ENCODE measurements at places on chromosomes 6 and 20.

GRCh38 chr6:35808688-35809087 lies 3.5 kb downstream of the LHFPL5 start:
- no peak for DNase-seq

DNA sequence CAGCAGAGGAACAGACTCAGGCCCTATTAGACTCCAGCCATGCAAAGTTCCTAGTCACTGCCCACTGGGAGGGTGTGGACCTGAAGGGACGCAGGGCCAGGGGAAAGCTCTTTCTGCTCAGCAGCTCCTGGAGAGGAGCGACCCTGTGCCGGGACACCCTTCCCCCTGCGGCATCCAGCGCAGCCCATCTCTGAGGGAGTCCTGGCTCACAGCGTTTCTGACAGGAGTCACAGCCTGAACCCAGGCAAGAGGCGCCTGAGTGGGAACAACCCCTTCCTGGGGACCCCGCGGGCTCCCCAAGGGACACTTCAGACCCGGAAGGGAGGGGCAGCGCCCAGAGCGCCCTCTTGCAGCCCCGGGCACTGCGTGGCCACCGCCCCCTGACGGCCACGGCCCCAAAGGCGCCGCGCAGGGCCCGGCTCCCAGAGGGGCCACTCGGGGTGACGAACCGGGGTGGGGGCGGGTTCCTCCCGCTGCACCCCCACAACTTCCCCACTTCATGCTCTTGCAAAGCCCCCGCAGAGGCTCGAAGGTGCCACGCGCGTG lies 862 bp downstream of the UCKL1 start:
- DNase-seq: peak; percentile 40

DNA sequence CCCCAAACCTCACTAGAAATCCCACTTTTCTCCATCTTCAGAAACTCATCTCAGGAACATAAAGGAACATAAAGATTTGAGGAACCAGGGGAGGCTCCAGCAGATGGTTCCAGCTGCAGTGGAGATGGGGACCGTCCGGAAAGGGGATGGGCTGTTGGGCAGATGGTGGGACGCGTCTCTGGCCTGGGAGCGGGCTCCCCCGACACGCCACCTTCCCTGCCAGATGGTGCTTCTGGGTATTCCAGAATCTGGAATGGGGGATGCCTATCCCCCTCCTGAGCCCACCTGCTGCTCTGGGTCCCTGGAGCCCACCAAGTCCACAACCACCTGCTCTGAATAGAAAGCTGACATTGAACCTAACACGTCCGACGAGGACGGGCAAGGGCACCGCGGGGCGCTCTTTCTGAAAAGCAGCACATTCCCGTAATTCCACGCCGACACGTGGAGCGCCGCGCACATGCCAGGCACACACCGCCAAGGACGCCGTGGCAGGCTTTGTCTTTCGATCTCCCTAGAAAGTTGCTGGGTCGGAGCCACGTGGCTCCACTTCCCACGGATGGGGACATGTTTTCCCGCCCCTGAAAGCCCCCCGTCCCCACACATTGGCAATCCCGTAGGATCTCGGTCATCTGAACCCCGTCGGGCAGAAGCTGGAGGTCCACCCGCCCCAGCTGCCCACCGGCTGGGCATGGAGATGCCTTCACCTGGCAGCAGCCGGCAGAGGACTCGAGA lies 27.3 kb downstream of the SLC2A4RG start:
- no peak for DNase-seq

DNA sequence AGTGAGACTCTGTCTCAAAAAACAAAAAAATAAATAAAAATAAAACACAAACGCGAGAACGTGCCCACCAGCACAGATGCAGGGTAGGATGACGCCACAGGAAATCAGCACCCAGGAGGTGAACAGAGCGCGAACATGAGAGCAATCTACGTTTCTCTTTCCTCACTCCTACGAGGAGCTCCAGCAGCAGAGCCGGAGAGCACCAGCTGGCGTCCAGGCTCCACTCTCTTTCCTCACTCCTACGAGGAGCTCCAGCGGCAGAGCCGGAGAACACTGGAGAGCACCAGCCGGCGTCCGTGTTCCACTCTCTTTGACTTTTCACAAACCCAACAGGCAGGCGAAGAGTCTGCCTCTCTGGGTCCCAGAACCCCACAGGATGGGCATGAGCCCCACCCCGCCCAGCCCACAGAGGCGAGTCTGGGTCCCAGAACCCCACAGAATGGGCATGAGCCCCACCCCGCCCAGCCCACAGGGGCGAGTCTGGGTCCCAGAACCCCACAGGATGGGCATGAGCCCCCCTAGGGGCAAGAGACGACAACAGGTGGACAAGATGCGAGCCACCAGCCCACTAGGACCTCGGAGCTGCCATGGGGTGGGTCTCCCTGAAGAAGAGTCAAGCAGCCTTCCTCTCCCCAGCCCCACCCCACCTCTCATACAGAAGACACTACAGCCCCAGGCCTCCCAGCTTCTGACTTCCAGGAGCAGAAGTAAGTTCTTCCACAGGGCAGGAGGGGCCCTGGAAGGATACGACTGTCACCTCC lies 20.2 kb downstream of the ZBTB46 start:
- no peak for DNase-seq

GRCh38 chr6:154113392-154113791 lies 74.4 kb downstream of the OPRM1 start:
- DNase-seq: no peak

DNA sequence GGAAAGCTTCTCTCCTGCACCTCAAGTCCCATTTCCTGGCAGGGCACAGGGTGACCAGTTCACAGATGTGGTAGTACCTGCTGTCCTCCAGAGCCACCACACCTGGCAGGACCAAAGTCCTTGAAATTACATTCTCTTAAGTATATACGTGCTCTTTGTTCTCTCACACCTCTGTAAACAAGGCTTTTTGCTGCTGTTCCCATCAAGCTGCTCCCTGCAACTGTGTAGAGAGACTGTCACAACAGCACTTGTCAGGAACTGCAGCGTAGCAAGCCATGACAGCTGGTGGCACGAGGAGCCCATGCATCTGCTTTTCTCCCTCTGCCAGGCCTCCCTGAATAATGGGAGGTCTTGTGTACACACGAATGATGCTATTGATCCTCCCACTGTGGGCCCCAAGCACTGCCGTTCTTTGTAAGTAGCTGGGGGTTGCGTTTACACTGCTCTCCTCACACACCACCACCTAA lies 431.8 kb downstream of the CD83 start:
- no peak for DNase-seq

DNA sequence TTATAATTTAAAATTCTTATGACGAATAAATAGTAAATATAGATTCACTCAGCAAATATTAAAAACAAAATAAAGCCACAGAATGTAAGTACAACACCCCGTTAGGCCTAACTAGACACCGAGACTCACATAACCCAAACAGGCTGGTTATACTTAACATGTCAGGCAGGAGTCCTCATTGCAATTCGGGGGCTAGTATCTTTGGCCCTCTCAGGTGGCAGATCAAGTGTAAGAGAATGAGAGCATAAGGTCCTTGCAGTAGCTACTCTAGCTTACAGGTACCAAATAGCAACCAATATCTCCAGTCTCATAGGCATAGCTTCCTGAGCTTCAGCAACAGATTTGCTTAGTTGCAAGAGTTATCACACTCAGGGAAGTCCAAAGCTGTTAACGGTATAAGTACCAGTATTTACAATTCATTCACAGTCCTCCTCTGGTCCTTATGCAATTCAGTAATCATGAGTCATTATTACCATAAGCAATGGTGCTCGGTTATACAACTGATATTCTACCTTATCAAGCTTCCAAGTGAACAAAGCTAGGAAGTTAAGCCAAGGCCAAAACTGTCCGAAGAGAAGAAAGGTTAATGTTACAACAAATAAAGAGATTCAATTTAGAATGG lies 20.1 kb downstream of the REV3L start:
- no peak for DNase-seq

DNA sequence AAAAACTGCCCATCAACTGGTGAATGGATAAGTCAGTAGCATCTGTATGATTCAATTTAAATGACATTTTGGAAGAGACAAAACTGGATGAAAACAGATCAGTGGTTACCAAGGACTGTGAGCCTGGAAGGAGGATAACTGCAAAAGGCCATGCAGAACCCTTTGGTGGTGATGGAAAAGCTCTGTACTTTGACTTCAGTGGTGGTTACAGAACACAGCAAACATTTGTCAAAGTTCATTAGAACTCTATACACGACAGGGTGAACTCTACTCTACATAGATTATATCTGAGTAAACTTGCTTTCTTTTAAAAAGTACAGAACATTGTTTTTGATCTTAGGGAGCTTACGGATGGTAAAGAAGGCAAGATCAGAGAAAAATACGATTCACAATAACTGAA lies 111.9 kb upstream of the HTR1E start:
- no peak for DNase-seq

- DNase-seq: no peak
Observed at GRCh38 chr6:90160013-90160412, 136.6 kb downstream of the BACH2 start.

- DNase-seq: no peak
Observed at GRCh38 chr20:12721636-12722035, 287.1 kb upstream of the SPTLC3 start.

DNA sequence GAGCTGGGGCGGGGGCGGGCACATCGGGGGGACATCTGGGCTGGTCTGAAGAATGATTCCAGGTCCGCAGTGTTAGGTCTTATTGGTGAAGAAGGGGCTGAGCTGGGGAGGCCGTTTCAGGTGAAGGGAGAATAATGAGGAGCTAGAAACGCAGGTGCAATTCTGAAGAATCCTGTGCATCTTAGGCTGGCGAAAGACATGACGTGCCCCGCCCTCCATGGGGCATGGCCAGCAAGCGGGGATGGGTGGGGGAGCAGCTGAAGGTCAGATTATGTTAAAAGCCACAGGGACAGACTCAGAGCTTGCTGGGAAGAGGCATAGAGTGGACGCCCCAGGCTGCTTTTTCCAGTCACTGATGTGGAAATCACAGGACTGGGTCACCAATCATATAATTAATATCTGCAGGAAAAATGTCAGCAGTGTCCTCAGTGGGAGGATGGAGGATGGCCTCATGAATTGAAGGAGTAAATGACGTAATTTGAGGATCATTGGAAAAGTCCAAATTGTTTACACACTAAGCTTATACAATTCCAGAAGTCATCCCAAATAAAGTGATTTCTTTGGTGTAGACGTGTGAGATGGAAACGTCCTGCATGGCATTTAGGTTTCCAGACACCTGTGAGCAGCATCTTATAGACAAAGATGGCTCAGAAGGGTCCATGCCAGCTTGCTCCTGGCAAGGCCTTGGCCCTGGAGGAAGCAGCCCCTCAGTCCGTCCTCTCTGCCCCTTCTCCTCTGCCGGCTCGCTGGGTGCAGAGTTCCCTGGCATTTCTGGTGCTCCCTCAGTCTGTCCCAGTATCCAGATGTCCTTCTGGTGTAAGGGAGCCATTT lies 109.6 kb upstream of the FRMD1 start:
- DNase-seq: no peak

- no peak for DNase-seq
Observed at GRCh38 chr6:111559188-111560097, 46.2 kb downstream of the TRAF3IP2 start.

- DNase-seq: no peak
Observed at GRCh38 chr6:89613790-89614189, 24.8 kb downstream of the LYRM2 start.

- no peak for DNase-seq
Observed at GRCh38 chr6:65667916-65668656, 38.9 kb downstream of the EYS start.

GRCh38 chr6:170152989-170153388 lies 137.9 kb downstream of the DLL1 start:
- DNase-seq: no peak

- DNase-seq: no peak
Observed at GRCh38 chr20:52075400-52075799, 116.2 kb downstream of the ZFP64 start.

- no peak for DNase-seq
Observed at GRCh38 chr6:148650941-148651505, 95.8 kb upstream of the UST start.

Measured in nephron progenitor cell (in vitro differentiated cells).